SK-N-SH treated with all-trans-retinoic acid at 6 μM for 48 hours (cell line): ENCODE measurements at places on chromosomes 12 and 14.
A peak's percentile ranks its signal among the peaks of the same experiment; 100 is the strongest.

DNA sequence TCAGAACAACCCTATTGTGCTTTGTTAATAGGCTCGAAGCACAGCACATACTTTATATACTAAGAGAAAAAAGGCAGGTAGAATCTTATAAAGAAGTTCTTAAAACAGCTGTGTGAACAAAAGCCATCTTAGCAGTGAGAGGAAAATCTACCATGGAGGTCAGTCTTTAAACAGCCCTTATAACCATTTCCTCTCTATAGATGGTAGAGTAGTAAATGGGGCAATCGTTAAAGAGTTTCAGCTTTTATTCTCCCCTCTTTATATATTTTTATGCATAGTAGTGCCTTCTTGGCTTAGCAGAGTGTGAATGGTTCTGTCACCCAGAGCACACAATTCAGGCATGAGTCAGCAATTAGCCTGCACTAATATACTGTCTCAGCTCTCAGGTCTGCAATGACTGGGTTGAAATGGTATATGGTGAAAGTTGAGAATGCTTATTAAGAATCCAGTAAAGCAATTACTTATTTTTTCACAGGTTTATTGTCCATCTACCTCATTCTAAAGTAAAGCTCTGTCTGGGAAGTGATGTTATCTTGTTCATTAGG, 305.0 kb downstream of the NELL2 start:
- ATAC-seq = no peak

DNA sequence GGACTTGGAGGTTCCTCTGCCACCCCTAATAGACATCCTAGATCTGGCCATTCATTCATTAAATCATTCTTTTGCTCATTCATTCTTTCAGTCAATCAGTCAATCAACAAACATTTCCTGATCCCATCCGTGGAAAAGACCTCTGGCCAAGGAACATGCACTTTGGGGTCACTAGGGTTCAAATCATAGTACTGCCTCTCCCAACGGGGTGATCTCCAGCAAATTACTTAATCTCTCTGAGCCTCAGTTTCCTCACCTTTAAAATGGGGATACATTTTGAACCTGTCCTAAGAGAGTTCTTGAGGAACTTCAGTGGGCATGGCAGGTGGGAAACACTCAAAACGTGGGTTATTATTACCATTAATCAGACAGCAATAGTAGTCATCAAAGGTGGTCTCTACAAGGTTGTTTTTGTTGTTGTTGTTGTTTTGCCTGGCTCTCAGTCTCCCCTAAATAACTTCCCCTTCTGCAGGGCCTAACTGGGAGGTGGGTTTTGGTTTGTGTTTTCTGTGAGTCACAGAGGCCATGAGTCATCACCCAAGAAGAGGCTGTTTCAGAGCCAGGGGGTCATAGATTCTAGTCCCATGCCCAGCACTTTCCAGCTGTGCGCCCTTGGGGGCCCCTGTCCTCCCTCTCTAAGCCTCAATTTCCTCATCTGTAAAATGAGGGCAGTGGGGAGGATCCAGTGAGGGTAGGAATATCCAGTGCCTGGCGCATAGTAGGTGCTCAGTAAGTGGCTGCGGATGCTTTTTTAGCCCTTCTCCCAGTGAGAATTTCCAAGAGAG, 16.9 kb upstream of the FAM222A start:
- ATAC-seq = no peak

GRCh38 chr12:113899561-113900471, 66.3 kb downstream of the RBM19 start:
- no peak for ATAC-seq

- no peak for ATAC-seq
Observed at GRCh38 chr14:55356913-55357312, 54.7 kb downstream of the ATG14 start.

- ATAC-seq = no peak
Observed at GRCh38 chr12:103505371-103506236, 9.8 kb upstream of the C12orf42 start.

- no peak for ATAC-seq
Observed at GRCh38 chr12:87085286-87085685, 829.1 kb upstream of the MGAT4C start.

DNA sequence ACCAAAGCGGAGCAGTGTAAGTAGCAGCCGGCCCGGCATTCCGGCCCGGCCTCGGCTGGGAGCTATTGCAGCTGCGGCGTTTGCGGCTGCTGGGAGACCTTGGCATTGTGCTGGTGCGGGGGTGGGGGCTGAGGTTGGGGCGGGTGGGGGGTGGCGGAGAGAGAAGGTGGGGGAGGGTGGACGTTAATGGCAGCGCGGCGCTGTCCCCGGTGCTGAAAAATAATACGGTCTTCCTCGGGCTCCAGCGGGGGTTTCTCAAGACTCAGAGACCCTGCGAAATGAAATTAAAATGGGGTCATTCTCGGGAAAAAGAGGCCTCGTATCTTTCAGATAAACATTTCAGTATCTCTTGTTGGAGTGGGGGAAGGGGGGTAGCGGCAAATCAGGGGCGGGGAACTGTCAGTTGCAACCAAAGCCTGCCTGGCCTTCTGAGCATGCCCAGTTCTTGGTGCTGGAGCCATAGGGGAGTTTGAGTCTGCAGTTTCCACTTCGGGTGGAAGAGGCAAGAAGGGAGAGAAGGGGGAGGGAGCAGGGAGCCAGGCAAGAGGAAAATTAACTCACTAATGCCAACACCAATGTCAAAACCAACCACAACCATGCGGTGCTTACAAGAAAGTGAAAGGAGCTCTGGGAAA, 414 bp downstream of the UNC79 start:
- ATAC-seq = peak; percentile 43; the same call in 1 of the 3 replicates

- no peak for ATAC-seq
Observed at GRCh38 chr12:12072064-12072760, 1.5 kb downstream of the BCL2L14 start.

DNA sequence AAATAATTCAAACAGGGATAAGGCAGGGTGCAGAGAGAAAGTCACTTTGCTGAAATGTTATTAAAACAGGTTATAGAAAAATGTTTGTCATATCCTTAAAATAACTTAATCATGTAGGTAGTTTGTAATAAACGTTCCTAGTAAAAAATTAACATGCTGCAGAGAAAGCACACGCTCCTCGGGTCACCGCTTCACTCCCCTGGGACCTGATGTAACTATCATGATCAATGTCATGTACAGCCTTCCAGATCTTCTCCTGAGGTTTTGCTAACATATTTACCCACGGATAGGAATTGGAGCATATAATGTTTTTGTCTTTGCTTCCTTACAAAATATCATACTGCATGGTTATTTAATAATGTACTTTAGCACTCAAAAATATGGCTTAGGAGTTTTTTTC, 285.1 kb upstream of the TMEM132C start:
- ATAC-seq = no peak

DNA sequence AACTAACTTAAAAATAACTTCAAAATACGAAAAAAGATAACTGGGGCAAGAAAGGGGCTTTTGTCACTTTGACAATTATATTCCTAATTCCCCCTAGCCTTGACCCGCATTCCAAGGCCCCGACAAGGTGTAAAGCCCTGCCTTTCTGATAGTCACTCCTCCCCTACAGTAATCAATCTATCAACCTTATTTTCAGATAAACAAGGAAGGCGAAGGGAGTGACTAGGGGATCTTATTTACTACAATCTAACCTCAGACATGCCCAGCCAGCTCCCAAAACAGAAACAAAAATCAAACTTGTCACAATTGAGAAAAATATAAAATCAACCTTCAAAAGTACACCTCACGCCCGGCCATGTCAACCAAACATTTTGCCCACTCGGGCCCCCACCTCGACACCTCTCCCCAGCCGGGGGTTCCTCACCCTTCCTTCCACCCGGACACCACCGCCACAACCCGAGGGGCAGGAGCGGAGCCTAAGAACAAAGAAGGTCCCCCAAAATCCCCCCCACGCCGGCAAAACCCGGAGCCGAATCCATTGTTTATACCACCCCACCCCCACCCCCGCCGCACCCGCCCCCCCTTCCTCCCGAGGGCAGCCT, 562 bp downstream of the ZFYVE1 start:
- no peak for ATAC-seq

- peak; percentile 69 for ATAC-seq
Observed at GRCh38 chr14:22333422-22334274, 255.4 kb downstream of the DAD1 start.

GRCh38 chr14:34009956-34010355, 59.1 kb upstream of the EGLN3 start:
- ATAC-seq = no peak

GRCh38 chr12:30691122-30691879, 4.4 kb downstream of the IPO8 start:
- peak; percentile 83 for ATAC-seq

DNA sequence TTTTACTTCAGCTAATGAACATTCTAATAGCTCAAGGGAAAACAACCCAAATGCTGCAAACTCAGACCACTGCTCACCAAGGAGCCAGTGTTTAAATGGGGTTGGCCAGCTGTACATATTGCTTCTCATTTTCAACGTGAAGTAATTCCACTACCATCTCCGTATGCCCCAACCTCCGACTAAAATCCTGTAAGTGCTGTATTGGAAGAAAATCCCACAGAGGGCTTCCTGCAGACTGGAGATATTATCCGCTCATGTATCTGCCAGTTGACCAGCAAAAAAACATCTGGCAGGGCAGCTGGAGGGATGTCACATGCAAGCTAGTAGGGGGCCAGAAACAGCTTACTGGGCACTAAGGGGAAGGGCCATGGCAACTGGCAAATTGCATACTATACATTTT, 485.0 kb downstream of the SNAPC1 start:
- no peak for ATAC-seq

DNA sequence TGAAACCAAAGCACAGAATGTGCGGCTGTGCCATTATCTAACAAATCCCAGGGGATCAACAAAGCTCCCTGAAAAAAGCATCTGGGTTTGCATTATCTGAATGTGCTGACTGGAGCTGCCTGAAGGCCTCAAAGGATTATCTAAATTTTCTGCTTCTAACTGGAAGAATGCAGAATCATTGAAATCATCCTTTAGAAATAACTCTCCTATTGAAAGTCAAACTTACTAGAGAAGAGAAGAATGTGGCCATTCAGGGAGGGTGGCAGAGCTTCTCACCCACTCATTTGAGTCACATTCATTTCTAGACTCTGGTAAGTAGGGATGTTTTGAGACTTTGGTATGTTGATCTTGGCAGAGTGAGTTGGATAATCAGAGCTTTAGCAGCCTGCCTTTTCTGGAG, 220.6 kb upstream of the RGS6 start:
- peak; percentile 85 for ATAC-seq

DNA sequence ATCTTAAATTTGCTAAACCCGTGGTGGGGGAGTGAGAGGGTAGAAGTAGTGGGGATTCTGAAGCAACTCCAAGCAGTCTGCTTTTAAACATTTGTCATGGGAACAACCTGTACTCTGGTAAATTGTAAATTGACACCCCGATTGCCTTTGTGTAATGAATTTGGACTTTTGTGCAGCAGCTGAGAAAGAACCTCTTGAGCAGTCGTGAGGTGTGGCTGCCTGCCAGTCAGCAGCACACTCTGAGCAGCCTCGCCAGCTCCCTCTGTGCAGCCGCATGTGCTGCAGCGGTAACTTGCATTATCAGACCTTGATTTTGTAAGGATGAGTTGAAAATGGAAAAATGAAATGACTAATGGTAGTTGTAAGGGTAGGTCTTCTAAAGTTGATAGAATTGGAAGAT, 74.3 kb downstream of the SUSD6 start:
- no peak for ATAC-seq

DNA sequence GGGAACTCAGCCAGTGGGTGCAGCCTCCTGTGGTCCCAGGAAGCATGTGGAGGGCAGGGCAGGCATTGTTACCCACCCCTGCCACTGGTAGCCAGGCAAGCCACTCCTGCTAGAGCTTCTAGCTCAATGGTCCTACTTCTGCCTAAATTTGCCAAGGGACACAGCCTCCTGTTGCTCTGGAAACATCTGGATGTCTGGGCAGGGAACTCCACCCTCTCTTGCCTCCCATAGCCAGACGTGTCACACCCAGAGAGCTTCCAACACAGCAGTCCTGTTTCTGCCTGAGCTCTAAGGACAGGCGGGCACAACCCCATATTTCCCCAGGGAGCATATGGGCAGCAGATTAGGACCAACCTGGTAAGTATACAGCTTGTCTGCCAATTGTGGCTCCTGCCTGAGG, 350.2 kb downstream of the GLT1D1 start:
- ATAC-seq = no peak

DNA sequence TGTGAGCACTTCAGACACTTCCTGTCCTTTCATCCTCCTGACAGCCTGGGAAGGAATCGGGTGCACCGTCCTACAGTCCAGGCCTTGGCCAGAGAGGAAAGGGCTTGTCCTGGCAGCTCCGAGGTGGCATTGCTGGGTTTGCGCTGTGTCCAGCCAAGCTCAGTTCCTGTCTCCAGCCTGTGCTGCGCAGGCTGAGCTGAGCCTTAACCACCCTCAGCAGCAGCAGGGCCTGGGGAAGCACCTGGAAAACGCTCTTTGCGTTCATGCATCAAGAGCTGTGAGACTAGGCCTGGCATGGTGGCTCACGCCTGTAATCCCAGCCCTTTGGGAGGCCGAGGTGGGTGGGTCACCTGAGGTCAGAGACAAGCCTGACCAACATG, 33.7 kb upstream of the EML1 start:
- ATAC-seq = no peak

DNA sequence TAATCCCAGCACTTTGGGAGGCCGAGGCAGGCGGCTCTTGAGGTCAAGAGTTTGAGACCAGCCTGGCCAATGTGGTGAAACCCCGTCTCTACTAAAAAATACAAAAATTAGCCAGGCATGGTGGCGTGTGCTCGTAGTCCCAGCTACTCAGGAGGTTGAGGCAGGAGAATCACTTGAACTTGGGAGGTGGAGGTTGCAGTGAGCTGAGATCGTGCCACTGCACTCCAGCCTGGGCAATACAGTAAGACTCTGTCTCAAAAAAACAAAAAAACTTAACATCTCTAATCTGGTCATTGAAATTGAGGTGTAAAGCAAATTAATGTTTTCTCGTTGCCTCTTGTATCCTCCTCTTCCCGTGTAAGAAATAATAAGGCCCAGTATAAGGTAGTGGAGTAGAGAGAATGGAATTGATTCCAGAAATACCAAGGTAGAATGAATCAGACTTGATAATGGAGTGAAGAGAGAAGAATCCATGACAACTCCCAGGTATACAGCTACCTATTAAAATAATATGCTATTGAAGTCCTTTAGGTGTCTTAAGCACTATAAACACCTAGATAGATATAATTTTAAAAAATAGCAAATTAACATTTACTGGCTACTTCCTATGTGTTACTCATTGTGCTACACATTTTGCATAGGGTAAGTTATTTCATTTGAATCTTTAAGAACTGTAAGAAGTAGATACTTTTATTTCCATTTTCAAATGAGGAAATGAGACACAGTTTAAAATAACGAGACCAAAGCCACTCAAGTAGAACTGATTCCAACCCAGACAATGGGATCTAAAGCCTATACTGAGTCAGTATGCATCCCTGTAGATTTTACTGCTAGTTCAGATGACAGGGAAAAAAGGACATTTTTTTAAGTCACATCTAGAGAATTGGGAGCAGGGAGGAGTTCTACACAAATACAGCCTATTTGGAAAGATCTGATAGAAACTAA, 23.2 kb downstream of the RAP1B start:
- ATAC-seq = no peak

- no peak for ATAC-seq
Observed at GRCh38 chr14:98956661-98957060, 315.3 kb downstream of the BCL11B start.

GRCh38 chr12:108653922-108654321, 20.2 kb upstream of the SELPLG start:
- no peak for ATAC-seq
